ENCODE measurements at places on chromosomes 5 and 9.

GRCh38 chr5:2759696-2760461 is 8.4 kb upstream of the IRX2 start:
- no peak for DNase-seq

DNA sequence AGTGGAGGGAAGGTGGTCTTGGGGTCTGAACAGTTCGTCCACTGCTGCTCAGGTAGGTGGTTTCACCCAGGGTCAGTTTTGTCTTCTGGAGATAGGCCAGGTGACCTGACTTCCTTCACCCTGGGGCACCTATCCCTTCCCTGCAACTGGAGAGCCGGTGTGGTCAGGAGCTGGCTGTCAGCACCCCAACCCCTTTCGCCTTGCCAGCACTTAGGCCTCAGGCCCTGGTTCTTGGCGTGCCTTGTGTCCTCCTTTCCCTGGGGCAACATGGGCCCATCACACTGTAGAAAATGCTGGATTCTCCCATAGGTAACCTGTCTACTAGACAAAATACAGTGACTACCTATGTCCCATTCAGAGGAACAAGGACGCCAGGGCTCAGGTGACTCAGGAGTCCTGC is 13.1 kb downstream of the PROP1 start:
- DNase-seq = no peak

GRCh38 chr9:25308549-25308948 is 369.7 kb downstream of the TUSC1 start:
- DNase-seq = no peak

DNA sequence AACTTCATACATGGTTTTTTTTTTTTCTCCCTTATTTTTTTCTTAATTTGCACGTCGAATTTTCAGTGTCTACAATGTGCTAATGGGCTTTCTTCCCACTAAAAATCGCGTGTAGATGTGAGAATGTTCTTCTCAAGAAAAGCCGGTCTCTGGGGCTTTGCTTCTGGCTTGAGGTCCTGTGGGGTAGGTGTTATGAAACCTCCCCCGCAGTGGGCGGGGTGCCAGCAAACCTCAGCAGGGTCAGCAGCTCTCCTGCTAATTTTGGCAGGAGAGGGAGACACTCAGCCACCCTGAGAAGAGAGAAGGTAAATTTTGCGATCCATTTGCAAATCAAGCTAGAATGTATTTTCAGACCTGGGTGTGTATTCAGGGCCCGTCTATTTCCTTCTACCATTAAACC is 59.9 kb downstream of the NPR3 start:
- DNase-seq = no peak

DNA sequence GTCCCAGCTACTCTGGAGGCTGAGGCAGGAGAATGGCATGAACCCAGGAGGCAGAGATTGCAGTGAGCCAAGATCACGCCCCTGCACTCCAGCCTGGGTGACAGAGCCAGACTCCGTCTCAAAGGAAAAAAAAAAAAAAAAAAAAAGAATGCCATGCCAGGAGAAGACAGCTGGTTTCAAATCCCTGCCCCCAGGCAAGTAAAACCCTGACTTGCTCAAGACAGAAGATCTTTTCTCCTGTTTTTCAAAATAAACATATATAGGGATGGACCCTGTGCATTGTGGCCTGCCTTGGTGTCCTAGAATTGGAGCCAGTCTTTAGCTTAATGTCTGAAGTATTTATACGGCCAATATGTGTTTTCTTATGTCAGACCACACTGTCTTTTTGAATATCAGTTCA is 177.1 kb downstream of the NR3C1 start:
- no peak for DNase-seq

GRCh38 chr5:88545338-88545737 is 276.7 kb upstream of the TMEM161B start:
- no peak for DNase-seq

- DNase-seq = no peak
Measured at GRCh38 chr9:23682891-23683431, 143.1 kb downstream of the ELAVL2 start.

DNA sequence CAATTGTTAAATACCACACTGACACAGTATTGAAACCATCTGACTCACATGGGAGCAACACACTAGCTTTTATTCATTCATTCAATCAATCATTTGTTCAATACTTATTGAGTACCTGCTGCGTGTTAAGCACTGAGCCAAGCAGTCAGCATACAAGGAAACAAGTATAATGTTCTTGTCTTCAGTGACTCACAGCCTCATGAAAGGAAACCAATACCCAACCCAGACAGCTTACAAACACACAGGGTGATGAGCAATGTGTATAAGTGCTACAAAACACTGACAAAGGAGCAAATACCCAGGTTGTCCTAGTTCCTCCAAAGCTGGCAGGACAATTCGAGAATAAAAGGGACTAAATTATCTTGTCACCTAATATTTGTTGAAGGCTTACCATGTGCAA is 67.6 kb upstream of the RASEF start:
- DNase-seq = peak; percentile 35

- no peak for DNase-seq
Measured at GRCh38 chr5:135991429-135991828, 36.6 kb upstream of the LECT2 start.

DNA sequence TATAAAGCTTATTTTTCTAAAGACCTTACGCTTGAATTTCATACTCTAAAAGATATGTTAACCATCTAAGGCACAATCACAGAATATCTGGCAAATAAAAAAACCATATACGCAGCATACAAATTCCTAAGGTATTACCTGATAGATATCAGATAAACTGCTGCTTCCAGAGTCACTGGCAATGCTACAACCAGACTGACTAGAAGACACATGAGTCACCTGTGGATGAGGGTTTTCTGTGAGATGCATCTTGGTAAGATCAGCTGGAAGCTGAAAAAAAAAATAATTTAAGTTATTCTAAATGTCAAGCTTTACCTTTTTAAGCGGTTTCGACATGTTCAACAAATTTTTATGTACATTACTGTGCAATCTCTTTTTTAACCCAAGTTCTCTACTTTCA is 113.8 kb downstream of the RAPGEF6 start:
- peak; percentile 85 for DNase-seq

DNA sequence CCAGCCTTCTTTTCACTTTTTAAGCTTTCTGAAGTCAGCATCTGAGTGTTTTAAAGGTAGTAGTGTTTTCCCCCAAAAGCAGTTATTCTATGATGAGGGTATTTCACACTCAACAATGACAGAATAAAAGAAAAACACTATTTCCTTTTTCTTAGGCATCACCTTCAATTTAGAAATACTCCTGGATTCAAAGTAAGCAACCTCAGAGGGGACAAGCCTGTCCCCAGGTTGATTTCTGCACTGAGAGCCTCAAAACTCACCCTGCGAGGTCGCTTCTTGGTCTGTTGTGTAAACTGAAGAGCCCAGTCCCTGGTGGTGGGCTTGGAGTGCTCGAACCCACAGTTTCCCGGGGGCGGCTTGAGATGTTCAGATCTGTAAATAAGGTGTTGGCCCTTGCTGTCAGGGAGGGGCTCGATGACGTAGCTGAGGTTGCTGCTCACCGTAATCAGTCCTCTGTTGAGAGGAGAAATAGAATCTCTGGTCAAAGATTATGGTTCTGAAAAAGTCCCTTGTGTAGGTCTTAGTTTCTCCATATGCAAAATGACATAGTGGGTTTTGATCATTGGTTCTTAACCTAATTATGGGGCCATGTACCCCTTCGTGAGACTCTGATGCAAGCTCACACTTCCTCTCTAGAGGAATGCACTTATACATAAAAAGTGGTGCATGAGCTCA is 55.9 kb downstream of the ADAM19 start:
- no peak for DNase-seq

GRCh38 chr5:3375586-3376311 is 219.9 kb upstream of the IRX1 start:
- DNase-seq = no peak

DNA sequence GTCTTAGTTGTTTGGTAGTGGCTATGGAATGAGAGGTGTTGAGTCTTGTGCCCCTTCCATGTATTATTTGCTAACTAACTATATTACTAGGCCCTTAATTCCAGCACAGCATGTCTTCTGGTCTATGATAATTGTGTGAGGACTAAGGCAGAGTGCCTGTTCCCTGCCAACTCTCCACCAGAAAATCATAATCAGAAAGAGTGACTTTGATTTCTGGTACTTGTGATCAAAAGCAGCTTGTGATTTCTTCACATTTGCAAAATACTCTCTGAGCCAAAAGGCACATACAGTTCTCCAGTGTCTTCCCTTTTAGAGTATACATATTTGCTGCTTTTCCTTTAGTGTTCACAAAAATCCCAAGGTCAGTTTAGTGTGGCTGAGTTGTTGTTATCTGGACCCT is 229.9 kb downstream of the GNA14 start:
- no peak for DNase-seq

DNA sequence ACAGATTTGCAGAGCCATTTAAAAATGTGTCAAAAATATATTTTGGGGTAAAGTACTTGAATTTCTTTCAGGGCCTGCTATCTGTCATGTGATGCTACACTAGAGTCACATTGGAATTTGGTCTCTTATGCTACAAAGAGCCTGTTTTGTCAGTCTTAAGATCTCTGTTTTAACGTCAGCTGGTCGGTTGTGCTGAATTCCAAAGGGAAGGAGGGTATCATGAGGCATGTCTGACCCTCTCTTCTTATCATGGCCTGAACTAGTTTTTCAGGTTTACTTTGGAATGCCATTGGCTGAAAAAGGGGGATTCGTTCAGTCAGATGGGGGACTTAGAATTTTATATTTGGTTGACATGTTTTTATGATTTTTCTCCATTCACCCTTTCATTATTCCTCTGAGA is 290.6 kb downstream of the CD180 start:
- DNase-seq = no peak

DNA sequence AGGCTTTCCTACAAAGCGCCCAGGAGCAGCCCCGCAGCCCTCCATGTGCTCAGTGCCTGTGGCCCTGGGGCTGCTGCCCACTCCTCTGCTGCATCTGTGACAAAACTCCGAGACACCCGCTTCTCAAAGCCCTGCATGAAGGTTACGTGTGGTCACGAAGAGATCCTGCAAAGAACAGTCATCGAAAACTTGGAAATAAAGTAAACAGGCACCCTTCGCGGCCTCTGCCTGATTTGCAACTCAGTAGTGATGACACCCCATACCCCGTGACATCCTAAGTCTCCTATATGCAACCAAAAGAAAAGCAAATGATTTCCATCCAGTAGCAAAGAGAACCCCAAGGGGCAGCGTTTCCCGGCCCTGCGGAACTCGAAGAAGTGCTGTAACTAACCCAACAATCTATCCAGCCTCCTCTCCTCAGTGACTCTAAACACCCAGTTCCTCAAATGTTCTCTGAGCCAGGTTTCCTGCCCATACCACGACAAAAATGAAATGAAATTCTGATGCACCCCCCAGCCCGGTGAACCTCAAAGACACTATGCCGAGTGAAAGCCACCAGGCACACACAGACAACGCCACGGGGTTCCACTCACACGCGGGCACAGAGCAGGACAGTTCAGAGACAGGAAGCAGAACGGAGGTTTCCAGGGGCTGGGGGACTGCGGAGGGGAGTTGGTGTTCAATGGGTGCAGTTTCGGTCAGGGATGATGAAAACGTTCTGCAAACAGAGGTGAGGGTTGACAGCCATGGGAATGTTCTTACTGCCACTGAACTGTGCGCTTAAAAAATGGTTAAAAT is 19.0 kb downstream of the NACC2 start:
- no peak for DNase-seq

- no peak for DNase-seq
Measured at GRCh38 chr5:10564838-10565784, 1.2 kb downstream of the ANKRD33B start.

DNA sequence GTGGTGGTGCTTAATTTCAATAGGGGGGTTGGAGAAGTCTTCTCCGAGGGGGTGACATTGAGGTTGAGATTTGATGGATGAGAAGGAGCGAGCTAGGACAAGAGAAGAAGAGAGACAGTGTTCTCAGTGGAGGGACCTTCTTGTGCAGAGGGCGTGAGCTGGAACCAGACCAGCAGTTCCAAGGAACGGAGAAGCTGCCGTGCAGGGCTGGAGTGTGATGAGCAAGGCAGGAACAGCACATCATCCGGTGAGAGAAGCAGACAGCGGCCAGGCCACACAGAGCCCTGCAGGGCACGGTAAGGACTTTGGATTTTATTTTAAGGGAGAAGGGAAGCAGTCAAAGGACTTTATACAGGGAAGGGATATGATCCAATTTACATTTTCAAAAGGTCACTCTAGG is 206.9 kb downstream of the MELK start:
- DNase-seq = no peak

DNA sequence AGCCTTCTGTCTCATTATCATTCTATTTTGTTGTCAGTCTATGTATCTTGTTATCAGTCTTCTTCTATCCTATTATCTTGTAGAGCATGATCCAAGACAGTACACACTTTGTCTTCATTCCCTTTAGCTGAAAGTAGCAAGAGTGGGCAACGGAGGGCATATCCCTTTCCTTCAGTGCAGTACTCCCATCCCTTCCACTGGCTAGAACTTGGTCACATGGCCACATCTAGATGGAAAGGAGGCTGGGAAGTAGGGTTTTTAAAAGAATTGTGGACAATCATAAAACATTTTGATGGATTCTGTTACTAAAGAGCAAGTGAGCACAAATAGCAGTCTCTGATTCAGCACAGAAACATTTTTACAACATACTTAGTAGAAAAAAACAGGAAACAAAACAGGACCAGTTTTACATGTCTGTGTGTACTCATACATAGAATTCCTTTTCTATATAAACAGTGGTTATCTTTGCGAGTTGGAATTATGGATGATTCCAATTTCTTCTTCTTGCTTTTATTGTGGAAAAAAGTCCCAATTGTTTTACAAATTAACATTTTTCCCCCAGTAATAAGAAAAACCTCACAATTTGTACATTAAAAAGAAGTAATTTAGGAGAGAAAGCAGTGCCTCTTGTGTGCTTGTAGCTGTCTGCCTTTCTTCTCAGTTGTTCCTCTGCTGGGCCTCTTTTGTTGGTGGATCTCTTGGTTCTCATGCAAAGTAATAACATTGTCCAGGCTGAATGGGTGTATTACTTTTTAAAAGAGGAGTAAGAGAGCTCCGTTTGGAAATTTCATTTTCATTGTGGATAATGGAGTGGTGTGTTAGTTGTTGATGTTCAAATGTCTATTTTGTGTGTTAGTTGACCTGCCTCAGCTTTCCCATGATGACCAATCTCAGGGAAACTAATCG is 410.9 kb upstream of the TRPC7 start:
- peak; percentile 4 for DNase-seq

- no peak for DNase-seq
Measured at GRCh38 chr5:68463606-68464005, 248.1 kb downstream of the PIK3R1 start.

DNA sequence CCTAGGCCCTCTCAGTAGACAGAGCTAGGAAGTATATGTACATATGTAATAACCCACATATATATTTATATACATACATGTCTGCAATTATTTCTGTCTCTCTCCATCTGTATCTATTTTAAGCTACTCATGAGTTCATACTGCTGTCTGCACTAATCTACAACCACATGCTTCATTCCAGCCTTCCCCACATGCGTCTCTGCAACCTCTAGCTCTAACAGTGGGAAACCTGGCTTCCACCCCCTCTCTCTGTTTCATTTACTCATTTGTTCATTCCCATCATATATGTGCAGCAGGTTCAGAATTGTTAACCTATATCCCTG is 23.3 kb downstream of the DCANP1 start:
- no peak for DNase-seq

GRCh38 chr9:79185866-79186265 is 385.9 kb upstream of the TLE4 start:
- peak; percentile 89 for DNase-seq

Measured in iris pigment epithelial cell (primary cell).